ENCODE measurements at places on chromosomes 4 and X.

DNA sequence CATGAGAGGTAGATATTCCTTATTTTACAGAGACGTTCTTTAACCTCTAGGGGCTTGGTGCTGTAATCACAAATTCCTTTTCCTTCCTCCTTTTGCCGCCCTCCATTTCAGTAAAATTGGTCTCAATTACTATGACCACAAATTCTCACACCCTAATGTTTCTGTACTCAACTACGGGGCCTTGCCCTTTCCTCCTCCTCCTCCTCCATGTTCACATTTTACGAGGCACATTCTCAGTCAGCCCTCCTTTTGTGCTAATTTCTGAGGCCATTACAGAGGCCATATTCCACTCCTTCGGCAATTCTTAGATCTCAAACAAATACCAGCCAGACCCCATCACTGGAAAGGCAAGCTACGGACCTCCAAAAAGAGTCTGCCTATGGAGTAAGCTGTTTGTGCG lies 92.1 kb downstream of the SH3KBP1 start:
- no peak for DNase-seq

DNA sequence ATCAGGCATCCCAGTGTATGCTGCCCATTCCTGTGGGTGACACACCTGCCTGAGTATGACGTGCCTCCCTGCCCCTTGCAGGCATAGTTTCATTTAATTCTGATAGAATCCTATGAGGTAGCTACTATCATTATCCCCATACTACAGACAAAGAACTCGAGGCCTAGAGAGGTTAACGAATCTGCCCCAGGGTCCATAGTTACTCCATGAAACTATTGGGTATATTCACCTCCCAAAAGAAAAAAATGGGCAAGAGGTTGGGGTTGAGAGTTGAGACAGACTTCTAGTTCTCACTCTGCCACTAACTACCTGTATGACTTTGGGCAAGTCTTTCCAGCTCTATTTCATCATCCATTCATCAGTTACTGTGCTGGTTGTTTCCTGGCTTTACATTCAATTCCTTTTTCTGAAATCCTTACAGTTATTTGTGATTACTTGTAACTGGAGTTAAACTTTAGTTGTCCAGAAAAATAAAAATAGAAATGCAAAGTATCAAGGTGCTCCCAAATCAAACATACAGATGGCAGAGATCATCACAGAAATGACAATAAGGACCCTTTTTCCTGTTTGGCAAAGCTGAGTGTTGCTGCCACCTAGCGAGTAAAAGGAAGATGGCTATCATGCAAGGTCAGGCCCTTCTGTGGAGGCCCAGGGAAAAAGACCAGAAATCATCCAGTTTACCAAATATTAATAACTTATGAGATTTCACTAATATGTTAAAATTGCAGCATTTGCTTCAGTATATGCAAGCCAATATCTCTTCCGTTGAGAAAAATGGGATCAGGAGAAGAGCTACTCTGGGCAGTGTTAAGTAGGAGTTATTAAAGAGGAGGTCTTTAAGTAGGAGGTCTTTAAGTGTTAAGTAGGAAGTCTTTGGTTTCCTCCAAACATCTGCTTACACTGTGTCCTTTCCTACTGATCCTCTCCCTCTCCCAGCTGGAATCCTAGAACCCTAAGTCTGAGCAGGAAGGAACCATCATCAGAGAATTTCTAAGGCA lies 17.1 kb upstream of the MAP7D3 start:
- DNase-seq, result peak; percentile 14

DNA sequence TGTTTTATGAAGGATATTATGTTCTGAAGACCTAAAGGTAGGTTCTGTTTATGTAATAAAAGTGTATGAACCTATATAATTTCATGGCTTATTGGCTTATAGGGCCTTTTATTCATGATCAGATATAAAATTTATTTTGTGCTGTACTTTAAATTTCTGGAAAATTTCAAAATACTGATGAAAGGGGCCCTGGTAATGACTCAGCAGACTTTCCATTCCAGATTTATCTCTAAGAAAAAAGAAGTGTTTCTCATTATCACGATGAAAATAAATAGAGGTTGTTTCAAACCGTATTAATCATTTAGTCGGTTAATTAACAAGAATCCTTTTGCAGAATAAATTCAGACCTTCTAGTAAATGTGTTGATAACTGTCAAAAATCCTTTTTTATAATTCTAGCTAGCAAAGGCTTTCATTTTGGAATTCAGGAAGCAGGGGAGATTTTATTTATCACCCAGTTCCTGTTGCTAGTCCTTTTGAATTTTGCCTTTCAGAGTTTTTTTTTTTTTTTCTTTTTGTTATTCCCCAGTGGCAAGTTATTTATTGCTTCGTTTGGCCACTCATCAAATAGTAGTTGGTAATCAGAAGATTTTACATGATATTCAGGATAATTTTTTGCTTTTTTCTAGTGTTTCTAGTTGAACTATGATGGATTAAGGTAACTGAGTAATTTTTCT lies 5.4 kb upstream of the TAPT1 start:
- DNase-seq, result no peak

- DNase-seq, result no peak
Observed at GRCh38 chr4:8940792-8941491, 69.3 kb upstream of the HMX1 start.

DNA sequence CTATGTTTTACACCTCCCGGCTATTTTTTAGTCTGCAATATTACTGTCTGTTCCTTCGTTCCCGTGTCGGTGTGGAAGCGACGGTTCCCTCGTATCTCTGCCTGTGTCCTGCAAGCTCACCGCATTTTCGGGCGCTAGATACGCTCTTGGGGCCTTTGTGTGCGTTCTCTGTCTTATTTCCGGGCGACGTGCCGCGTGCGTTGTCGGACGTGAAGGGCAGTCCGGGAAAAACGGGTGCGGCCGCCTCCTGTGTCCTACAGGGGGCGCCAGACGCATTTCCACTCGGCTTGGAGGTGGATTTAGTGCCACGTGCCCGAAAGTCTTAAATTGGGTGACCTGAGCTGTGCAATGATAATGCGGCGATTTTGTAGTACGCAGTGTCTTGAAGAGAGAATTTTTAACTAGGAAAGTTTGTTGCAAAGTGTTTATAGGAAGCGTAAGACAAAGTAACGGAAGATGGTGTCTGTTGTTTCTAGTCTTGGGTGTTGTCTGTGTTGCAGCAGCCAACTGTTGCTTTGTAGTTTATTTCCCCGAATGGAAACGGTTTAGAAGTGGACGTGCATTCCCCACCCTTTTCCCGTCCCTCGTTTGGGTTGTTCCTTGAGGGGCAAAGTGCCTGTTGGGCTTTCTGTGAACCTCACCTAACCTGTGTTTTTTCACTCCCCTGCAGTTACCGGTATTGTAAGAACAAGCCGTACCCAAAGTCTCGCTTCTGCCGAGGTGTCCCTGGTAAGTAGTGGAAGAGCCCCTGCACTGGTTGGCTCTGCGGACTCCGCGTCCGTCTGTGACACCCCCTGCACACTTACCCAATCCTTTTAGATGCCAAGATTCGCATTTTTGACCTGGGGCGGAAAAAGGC lies 720 bp downstream of the RPL10 start:
- peak; percentile 77 for DNase-seq

DNA sequence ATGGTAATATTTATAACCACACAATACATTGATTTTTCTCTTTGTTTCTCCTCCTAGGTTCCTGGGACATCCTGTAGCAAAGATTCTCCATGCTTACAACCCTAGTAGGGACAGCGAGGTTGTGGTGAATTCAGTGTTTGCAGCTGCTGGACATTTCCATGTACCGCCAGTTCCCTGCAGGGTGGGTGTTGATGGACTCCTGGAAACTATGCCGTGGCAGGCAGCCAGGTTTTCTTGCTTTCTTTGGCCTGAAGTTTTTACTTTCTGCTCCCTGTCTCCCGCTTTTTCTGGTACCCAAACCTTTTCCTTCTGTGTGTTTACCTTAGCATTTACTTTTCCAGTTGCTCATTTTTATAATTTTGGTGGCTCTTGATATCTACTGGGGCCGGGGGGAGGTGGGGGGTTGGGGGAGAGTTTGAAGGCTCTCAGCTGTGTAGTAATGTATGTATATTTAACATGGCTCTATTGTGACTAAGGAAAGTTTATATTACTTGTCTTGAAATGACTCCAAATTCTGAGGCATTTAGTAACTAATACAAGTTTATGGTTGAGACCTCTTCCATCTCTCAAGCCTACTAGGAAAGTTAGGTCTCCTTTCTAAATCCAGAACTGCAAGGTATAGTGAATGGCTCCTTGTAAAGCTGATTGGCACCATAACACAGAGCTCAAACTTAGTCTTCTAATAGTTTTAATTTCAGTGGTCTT lies 89.7 kb downstream of the TMEM131L start:
- DNase-seq, result no peak

DNA sequence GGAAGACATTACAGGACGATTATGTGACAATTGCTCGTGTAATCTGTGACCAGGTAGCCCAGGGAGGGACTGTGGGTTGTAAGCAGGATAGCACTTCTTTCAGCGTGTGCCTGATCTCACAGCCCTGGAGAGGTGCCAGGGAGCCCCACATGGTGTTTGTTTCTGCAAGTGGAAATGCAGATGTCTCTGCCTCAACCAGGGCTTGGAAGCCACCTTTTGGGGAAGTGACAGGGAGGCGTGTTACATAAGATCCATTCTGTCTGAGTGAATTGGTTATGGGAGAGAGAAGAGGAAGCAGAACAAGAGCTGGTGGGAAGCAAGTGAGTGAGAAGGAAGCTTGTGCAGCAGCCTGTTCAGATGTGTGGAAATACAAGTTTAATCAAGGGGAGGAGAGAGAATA lies 104.5 kb upstream of the GATB start:
- DNase-seq, result no peak

- DNase-seq, result no peak
Observed at GRCh38 chrX:22220941-22221340, 51.8 kb upstream of the CBLL2 start.

DNA sequence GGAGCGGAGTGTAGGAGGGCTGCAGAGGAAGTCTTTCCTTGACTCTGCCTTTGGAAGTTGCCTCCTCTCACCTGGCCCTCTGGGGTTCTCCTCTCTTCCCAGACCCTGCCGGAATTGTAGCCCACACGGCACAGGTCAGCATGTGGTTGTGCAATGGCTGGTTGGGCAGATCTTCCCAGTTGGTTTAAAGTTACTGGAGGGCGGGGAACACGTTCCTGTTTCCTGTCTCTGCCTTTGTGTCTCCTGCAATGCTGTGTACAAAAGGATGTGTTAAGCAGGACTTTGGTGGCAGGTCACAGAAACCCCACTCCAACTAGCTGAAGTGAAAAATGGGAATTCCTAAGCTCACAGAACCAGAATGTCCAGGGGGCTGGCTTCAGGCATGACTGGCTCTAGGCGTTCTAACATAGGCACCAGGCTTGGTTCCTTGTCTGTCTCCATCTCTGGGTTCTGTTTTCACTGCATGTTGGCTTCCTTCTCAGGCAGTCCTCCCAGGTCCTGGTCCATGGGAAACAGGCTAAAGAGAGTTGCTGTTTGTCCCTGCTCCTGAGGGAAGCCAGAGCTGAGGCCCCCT lies 19.9 kb downstream of the SORCS2 start:
- no peak for DNase-seq

DNA sequence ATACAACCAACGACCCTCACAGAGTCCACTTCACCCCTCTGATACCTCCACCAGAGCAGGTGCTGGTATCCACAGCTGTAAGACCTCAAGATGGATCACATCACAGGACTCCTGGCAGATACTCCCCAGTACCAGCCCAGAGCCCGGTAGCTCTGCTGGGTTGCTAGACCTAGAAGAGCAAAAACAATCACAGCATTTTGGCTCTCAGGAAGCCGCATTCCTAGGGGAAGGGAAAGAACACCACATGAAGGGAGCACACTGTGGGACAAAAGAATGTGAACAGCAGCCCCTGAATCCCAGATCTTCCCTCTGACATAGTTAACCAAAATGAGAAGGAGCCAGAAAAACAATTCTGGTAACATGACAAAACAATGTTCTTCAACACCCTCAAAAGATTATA lies 303.1 kb upstream of the GRIA3 start:
- no peak for DNase-seq

Measured in activated effector memory CD4-positive, alpha-beta T cell treated with Interleukin-2 at 50 U/mL for 16 hours (primary cell).